Activated naive CD8-positive, alpha-beta T cell treated with anti-CD3 and anti-CD28 coated beads for 36 hours (primary cell): ENCODE measurements at places on chromosomes 5 and 9. TPM values are rescaled to one million over a fixed set of nuclear protein-coding genes. Genes with fewer than 3 reads are reported as not detected.

GRCh38 chr5:95615164-95615467 is 4.8 kb upstream of the GPR150 start:
- DNase-seq, result no peak

Gene FAM78A
- 36.1 TPM for total RNA-seq

Gene PCDHGA4
- 0.12 TPM for total RNA-seq

GRCh38 chr9:68522131-68522530 is 18.6 kb downstream of the TMEM252 start:
- DNase-seq, result no peak

Gene CARTPT
- not detected for total RNA-seq
